ENCODE measurements at places on chromosomes 16 and 17. TPM values are rescaled to one million over a fixed set of nuclear protein-coding genes. Genes with fewer than 3 reads are reported as not detected.

- no peak overlapping the region for H3K27ac ChIP-seq
- no peak overlapping the region for H3K4me3 ChIP-seq
- peaks cover 9% of the 10 kb centered on the region for H3K36me3 ChIP-seq
- no peaks in the 10 kb centered on the region for H3K4me1 ChIP-seq
- DNase-seq: no peak
- no peaks in the 10 kb centered on the region for H3K27me3 ChIP-seq
Observed at GRCh38 chr17:47686276-47686635, 7.7 kb upstream of the TBKBP1 start.

GRCh38 chr16:14285513-14286367 is 214.6 kb downstream of the MRTFB start:
- H3K27me3 ChIP-seq: no peaks in the 10 kb centered on the region
- H3K4me3 ChIP-seq: peak overlapping the region; percentile 88
- H3K27ac ChIP-seq: peak overlapping the region; percentile 69
- H3K36me3 ChIP-seq: no peaks in the 10 kb centered on the region
- DNase-seq: peak; percentile 91

DNA sequence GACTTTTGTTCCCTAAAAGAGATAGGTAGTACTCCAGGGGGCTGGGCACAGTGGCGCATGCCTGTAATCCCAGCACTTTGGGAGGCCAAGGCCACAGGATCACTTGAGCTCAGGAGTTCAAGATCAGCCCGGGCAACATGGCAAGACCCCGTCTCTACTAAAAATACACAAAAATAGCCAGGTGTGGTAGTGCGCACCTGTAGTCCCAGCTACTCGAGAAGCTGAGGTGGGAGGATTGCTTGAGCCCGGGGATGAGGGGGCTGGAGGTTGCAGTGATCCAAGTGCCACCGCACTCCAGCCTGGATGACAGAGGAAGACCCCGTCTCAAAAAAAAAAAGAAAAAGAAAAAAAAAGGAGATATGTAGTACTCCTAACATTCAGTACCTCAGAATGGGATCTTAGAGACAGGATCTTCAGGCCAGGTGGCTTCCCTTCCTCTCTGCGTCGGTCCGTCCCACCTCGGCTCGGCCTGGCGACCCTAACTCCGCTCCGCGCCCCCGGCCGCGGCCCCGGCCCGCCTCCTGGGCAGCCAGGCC is 89.6 kb downstream of the CDC27 start:
- peak overlapping the region; percentile 89 for H3K27ac ChIP-seq
- H3K27me3 ChIP-seq: no peaks in the 10 kb centered on the region
- peak overlapping the region; percentile 84 for H3K4me3 ChIP-seq
- H3K36me3 ChIP-seq: no peaks in the 10 kb centered on the region

Gene RHBDL3
- total RNA-seq: not detected

Gene HS3ST2
- not detected for total RNA-seq
